DMS79 treated with DMSO at 0.1 percent for 48 hours (cell line): ENCODE measurements at places on chromosomes 12 and 14.

DNA sequence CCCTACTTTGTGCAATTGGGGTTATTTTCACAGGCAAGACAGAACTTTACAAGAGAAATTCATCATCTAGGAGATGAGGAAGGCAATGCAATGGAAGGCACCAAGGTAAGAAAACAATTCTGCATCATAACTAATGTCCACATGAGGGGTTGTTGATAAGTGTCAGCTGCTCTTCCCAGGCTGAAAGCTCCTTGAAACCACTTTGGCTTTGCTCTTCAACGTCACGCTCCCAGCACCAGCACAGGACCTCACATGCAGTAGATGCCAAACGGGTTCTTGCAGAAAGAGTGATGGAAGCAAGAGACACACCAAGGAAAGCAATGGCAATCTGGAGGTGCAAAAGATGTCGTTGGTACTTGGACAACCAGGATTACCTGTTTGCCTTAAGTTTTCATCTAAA is 485.5 kb downstream of the BCL11B start:
- DNase-seq: peak; percentile 68

- no peak for DNase-seq
Measured at GRCh38 chr12:31591380-31591901, 505 bp upstream of the DENND5B start.

- DNase-seq: peak; percentile 73
Measured at GRCh38 chr14:81303258-81303935, 82.6 kb upstream of the GTF2A1 start.

DNA sequence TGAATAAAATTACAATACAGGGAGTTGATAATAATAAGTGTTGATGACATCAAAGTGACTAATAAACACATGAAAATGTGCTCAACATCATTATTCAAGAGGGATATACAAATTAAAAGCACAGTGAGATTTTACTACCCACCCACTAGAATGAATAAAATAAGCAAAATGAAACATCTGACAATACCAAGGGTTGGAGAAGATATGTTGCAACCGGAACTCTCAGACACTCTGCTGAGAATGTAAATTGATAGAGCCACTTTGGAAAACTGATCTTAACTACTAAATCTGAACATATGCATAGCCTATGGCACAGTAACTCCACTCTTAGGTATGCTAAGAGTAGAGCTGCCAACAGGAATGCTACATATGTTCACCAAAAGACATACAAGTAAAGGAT is 44.0 kb upstream of the CEP83 start:
- DNase-seq: no peak

DNA sequence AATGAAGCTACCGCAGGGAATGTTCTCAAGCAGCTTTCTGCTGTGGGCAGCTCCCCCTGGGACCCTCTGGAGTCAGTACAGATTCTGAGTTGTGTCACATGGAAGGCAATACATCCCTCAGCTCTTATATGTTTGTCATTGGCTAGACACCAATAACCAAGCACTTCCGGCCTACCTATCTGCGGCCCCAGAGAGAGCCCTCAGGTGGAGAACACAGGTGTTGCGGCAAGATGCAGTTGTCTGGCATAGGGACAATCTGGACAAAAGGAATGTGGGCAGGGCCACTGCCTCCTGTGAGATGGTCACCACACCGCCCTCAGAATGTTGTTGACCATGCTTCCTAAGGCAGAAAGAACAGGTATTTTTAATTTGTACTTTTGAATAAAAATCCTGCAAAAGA is 118.7 kb downstream of the BRMS1L start:
- no peak for DNase-seq

DNA sequence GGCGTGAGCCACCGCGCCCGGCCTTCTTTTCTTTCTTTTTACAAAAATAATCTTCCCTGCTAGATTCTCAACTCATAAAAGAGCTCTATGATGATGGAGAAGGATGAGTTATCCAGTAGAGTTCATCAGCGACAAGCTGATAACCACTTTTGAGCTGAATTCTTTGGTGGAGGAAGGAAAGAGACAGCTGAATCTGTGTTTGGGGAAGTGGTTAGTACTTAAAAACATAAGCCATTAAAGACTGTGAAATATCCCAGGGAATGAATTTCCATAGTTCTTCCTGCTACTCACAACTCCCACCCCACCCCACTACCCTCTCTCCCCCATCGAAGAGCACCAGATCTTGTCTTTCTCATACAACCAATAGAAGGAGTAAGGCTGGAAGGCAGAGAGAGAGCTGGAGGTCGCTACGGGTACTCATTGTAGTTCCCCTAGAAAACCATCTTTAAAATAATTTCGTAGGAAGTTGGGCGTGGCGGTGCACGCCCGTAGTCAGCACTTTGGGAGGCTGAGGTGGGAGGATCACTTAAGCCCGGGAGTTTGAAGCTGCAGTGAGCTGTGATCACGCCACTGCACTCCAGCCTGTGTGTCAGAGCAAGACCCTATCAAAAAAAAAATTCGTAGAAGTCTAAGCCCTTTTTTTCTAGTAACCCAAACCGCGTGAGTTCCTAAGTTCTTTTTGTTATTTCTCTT is 647 bp upstream of the ESPL1 start:
- DNase-seq: no peak

DNA sequence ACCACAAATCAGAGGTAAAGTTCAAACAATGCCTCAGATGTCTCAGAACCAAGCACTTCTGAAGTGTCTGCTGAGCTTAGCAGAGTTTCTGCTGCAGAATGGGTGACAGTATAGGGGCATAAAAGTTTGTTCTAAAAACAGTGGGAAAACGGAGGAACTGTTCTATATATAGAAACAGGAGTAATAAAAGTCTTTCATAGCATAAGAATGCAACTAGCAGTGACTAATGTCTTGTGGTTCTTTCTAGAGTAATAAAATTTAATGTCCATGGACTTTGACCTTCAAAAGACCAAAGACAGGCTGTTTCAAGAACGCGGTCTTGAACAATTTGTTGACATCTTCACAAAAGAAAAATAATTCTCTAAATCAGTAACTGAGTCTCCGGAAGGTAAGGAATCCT is 107.5 kb upstream of the FAR2 start:
- DNase-seq: no peak

GRCh38 chr12:12689647-12690300 is 6.2 kb downstream of the GPR19 start:
- no peak for DNase-seq

DNA sequence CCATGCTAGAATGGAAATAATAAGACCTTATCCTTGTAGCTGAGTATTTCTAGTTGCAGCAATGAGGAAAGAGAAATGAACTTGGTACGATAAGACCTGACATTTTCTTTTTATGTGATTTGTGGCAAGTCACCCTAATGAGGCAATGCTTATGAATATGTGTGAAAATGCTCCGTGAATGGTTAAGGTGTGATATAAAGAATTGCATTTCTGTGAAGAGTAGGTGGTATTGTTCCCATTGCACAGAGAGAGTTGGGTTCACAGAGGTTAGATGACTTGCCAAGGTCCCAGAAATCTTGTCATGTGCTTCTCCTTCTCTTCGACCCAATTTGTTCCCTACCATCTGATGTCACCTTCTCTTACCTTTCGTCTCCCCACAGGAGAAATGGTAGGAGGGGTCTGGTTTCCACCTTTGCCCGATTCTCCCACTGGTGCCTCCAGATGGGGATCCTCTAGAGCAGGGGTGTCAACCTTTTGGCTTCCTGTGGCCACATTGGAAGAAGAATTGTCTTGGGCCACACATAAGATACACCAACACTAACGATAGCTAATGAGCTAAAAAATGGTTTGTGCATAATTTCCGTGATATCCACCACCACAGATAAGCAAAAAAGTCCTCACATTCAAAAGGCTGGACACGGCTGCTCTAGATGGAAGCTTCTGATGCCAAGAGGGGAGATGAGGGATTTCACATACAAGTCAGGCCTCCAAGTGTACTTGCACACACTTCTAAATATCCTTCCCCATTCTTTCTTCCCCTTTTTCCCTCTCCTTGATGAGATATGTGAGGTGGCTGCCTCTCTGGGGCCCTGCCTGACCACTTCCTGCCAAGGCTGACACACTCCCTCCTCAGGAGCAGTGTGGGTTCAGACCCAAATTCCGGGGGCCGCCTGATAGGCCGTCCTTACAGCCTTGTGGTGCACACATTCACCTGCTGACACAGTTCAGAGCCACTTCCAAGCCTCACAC is 96.1 kb downstream of the PLXNC1 start:
- DNase-seq: no peak

DNA sequence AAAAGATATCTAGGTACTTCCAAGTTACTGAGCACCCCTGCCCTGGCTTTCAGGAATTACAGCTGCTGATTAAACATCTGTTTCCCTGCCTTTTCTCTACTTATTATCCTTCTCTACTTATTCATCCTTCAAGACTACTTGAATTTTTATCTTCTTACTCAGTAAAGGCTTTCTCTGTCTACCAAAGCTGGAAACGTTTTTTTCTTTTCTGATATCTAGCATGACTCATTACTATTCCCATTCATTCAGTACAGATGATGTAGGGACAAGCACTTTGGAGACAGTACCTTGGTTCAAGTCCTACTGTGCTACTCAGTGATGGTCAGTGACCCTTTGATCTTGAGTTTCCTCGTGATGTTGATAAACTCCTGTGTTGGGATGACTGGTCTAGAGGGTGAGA is 848.7 kb downstream of the NRXN3 start:
- no peak for DNase-seq

DNA sequence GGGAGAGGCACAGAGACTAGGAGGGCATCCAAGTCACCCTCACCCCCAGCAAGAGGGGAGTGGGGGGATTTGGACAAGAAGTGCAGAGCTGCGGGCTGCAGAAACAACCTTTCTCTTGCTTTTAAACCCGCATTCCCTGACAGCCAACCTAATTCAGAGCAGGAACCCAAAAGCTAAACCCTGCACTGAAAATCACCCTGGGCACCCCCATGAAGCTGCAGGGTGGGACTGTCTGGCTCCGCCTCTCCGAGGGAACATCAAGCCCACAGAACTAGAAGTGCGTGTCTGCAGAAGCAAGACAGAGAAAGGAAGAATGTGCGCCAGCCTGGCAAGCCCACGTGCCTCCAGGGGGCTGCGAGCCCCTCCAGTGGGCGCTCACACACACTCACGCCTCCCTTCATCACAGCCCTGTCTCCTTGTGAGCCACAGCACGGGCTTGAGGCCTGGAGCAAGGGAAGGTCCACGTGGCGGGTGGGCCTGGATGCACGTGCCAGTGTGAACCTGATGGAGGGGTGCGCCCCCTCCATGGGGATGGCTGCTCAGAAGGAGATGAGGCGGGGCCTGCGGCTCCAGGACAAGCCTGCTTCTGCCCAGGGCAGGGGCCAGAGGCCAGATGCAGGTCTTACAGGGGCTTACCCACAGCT is 27.8 kb upstream of the PNMA1 start:
- peak; percentile 81 for DNase-seq

DNA sequence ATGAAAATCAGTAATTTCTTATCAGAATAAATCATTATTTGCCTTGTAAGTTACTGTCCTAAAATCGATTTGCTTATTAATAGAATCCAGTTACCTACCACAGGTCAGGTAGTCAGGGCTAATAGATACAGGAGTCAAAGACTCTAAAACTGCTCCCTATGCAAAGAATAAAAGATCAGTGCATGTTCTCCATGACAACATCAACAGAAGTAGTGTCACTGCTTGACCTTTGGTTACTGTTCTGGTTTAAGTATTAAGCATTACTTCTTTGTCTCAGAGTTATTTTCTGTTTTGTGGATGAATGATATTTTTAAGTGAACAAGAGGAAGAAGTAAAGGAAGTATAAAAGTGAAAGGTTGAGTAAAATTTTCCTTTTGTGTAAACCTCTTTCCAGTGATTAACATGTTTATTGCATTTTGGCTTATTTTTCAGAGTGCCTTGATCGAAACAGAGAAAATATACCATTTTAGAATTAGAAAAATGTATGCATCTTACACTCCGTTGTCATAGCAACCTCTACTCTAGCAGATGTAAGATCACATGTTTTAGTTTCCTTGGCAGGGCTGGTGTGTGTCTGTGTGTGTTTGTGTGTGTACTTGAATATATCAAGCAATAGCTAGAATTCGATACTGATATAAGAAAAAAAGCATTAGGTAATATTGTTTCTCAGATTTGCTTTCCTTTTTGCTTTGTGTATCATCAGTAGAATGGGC is 44.7 kb downstream of the ABCD2 start:
- no peak for DNase-seq

DNA sequence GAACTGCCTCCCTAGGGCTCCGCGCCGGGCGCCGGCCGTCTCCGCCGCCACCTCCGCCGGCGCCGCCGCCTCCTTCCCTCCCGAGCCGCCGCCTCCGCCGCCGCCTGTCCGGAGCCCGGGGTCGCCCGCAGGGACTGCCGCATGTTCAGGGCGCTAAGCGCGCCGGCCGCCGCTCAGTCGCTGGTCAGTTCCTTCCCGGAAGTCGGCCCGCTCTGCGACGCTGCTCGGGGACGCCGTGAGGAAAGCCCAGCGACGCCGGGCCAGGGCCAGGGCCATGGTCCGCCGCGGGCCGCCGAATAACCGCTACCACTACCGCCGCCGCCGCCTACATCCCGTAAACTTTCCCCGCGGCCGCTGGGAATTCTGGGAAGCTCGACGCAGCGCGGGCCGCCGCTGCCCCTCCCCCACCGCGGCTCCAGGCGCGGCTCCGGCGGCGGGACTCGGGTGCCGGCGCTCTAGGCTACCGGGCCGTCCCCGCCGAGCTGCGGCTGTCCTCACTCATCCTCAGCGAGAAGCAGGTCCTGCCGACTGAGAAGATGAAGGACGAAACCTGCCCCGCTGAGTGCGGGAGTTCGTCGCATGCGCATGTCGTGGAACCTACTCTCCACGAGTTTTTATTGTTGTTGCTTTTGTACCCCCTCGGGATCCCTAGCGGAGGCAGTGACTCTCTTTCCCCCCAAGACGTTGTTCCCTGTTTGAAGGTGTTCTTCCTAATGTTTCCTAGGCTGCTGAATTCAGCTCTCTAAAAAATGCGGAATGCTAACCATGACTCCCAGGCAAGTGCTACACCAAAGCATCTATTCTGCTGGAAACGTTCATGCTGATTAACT is at the start of gene SAV1:
Gene SAV1 (minus strand): TSS at position 311 of the 830 bp plus-strand sequence. CDS start 339 bp downstream, outside the sequence.
- DNase-seq: peak; percentile 86

DNA sequence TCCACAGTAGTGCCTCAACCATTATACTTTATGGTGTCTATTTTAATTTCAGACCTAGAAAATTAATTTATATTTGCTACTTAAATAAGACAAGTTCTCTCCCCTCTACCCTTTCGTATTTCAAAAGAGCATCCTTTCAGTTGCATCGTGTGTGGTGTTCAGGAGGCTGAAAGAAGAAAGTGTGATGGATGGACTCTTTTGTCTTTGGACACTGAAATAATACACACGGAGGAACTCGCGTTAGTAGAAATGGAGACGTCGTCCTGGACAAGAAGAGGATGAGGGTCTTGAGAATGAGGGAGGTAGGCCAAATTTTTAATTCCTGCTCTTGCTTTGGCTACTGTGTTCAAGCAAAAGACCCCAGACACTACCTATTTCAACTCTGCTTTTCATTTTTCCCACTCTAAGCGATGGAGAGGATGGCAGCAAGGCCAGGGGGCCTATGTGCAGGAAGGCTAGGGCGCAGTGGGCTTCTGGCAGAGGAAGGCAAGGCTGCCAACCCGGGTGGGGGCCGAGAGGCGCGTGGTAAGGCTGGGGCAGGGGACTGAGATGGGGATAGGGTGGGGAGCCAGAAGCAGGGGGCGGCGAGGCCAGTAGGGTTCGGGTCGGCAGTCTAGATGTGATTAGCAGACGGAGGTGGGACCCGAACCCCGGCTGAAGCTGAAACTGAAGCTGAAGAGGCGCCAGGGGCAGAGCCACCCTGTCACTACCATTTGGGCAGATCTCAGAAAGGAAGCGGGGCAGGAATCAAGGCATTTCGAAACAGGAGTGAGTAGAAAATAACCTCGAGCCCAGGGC is 722 bp downstream of the TMED8 start:
- peak; percentile 67 for DNase-seq

GRCh38 chr12:130316251-130316650 is 21.4 kb upstream of the PIWIL1 start:
- no peak for DNase-seq

- no peak for DNase-seq
Measured at GRCh38 chr14:34538871-34539406, 562 bp downstream of the EAPP start.

- DNase-seq: no peak
Measured at GRCh38 chr12:109789526-109790048, 43.6 kb downstream of the TRPV4 start.
